ENCODE measurements at places on chromosomes 1 and 21.
A peak's percentile ranks its signal among the peaks of the same experiment; 100 is the strongest.

DNA sequence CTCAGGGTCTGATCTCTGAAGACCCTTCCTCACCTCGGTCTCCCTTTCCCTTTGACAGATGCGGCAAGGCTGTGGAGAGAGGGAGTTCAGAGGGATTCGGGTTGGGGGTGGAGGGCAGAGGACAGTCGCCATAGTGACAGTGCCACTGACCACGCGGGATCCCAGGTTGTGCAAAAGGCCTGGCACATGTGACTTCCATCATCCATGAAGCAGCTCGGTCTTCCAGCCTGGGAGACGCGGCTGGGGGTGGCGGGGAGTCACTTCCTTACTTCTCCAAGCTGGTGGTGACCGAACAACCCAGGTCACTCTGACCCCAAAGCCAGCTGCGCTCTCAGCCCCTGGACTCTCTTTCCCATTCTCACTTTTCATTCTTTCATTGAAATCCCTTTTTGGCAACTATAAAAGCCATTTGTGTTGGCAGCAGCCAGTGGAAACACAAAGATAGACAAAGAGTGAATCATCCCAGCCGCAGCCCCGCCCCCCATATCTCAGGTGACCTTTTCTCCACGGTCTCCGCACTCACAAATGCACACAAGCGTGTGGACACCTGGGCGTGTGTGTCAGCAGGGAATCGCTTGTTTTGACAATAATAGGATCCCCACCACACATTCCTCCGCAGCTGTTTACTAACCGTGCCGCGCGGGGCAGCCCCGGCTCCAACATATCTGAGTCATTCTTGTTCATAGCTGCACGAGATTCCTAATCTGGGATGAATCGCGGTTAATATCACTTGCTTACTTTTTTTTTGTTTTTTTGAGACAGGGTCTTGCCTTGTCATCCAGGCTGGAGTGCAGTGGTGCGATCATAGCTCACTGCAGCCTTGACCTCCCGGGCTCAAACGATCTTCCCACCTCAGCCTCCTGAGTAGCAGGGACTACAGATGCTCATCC, 68.3 kb downstream of the DHRS3 start:
- DNase-seq: peak; percentile 94

GRCh38 chr1:204891860-204892259, 21.2 kb downstream of the NFASC start:
- no peak for DNase-seq

- peak; percentile 7 for DNase-seq
These were observed 181.6 kb downstream of the KIF26B start for GRCh38 chr1:245336149-245336983.

DNA sequence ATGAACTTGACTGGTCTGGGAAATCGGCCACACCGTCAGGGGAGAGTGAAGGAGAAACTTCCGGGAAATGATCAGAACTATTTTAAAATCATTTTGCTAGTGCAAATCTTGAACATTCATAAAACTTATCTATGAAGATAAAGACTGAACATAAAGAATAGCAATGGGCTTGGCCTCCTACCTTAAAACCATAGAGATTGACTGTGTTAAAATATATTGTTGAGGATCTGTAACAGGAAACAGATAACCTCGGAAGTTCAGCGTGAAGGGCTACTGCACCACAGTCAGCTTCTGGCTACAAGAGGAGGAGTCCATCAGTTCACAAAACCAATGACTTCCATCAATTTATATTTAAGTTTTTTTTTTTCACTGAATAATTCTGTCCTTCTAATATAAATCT, 127.3 kb downstream of the RGS7 start:
- DNase-seq: no peak

- no peak for DNase-seq
These were observed 89.8 kb downstream of the MRPL37 start for GRCh38 chr1:54289712-54290233.

DNA sequence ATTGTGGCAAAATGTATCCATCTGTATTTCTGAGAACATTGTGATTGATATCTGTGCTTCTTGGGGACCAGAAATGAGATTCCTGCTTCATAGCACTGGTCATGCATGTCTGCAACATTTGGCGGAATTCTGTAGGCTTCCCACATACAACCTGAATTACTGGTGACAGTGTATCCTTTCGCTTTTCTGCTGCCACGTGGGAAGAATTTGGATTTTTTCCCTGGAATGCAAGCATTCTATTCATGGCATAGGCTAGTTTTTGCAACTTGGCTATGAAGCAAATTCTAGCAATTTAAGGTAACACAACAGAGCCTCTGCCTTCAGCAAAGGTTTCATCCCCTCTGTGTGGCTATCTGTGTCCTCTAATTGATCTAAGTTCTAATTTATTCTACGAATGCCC, 85.9 kb downstream of the BCAR3 start:
- DNase-seq: no peak

GRCh38 chr1:238226810-238227209, 336.1 kb upstream of the ZP4 start:
- DNase-seq: no peak

DNA sequence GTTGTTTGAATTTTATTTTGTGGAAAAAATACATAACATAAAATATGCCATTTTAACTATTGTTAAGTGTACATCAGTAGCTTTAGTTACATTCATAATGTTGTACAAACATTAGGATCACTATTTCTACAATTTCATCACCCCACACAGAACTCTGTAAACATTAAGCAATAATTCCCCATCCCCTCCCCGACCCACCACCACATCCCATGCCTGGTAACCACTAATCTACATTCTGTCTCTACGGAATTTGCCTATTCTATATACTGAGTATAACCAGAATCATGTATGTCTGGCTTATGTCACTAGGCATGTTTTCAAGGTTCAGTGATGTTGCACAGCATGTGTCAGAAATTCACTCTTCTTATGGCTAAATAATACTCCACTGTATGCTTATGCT, 47.7 kb downstream of the CDC42BPA start:
- DNase-seq: no peak

GRCh38 chr1:247172996-247173395, 1.2 kb upstream of the ZNF124 start:
- no peak for DNase-seq

DNA sequence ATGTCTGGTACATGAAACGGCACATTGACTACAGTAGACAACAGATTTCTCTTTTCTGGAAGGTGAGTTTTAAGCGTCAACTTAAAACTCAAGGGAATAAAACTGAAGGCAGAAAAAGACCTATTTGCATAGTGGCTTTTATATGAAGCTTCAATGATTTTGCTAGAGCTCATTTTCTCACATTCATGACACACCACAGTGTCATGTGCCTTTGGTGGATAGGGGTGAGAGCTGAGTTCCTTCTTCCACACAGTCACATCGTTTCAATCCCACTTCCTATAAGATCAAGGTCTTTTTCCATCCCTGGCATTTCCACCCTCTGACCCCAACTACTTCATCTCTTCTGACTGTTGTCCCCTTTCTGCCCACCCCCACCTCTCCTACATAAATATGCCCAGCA, 31.0 kb downstream of the IL12RB2 start:
- no peak for DNase-seq

GRCh38 chr21:26769613-26770188, 75.5 kb downstream of the ADAMTS1 start:
- no peak for DNase-seq

GRCh38 chr1:89100412-89100811, 25.5 kb downstream of the GBP2 start:
- no peak for DNase-seq

DNA sequence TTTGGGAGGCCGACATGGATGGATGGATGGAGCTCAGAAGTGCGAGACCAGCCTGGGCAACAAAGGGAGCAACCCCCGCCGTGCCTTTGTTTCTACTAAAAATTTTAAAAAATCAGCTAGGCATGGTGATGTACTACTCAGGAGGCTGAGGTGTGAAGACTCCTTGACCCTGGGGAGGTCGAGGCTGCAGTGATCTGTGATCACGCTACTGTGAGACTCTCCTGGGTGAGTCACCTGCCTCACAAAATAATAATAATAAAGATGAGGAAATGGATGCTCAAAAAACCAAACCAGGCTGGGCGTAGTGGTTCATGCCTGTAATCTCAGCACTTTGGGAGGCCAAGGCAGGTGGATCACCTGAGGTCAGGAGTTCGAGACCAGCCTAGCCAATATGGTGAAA, 19.2 kb downstream of the DSTYK start:
- no peak for DNase-seq

DNA sequence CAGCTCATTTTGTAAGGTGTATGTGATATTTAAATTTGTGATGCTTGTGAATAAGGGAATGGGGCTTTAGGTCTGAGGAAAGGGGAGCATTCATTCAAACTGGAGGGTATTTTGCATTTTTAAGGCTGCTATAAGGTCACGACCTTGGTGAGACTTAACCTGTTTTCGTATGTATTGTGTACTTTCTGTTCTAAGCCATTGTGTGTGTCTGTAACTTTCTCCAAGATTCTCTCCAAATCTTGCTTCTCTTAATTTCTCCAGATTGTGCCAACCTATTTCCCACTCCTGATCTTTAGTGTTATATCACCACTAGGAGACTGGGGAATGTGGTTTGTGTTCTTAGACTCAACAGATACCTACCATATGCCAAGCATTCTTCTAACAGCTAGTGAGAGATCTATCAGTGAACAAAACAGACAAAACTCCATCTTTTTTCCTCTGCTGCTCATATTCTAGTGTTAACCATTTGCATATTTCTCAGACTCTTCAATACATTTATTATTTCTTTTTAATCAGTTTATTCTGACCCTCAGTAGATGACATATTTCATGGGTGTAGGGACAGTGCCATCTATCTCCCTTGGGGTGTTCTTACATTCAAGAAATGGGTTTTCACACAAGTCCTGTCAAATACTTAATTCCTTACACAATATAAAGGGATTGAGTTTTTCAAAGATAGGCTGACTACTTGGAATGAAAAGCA, 27.5 kb downstream of the ATP1B1 start:
- no peak for DNase-seq

DNA sequence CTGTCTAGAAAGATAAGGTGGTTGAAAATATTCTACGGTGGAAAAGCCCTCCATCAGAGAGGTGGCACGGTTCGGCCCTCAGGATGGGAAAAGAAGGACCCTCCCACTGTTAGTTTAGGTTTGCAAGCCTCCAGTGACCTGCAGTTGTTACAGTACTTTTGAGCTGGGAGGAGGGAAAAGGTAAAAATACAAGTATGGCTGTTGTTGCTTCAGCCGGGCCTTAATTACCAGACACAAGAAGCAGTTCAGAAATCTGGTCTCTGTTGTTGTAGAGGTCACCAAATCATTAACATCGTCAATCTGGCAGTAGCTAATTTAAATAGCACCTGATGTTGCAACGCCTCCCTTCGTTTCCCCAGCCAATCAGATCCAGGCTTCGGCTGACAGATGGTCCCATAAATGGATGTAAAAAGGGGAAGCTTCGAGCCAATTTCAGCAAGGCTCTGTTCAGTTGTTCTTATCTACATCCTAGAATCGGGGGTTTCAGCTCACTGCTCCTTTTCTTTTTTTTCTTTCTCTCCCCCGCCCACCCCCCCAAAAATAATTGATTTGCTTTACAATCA, at the start of gene ELAVL4:
ELAVL4 (plus strand) TSS at position 424 of the 563 bp plus-strand sequence. CDS start 270 bp downstream, outside the sequence.
- DNase-seq: no peak

DNA sequence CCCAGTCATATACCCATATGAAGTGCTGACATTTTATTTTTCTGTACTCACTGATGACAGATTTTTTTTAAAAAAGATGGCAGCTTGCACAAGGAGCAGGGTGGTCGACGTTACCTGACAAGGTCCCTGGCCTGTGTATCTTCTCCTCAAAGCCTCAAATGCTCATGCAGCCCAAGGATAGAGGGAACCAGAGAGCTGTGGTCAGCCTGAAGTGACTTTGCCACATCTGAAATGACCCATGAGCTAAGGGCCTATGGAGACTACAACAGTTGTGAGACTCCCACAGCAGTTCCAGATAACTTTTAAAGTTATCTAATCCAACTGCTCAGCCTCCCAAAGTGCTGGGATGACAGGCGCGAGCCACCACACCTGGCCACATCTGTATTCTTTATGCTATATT, 131.1 kb downstream of the GLUL start:
- no peak for DNase-seq

DNA sequence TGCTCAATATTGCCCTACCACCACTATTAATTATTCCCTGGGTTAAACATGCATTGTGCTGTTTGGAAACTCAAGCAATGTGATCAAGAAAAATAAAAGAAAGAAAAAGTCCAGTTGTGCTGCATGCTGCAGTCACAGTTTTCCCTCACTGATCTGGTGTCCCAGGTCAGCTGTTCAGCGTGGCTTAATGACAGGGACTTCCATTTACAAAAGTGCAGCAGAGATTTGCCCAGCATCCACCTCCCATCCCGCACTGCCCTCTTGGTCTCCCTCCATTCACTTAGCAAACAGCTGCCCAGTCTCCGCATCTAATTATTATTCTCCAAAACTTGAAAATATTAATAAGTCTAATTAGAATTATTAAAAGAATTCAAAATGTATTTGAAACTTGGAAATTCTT, 2.0 kb upstream of the OR2T4 start:
- no peak for DNase-seq

GRCh38 chr21:41074396-41075184, 93.4 kb upstream of the BACE2 start:
- no peak for DNase-seq

DNA sequence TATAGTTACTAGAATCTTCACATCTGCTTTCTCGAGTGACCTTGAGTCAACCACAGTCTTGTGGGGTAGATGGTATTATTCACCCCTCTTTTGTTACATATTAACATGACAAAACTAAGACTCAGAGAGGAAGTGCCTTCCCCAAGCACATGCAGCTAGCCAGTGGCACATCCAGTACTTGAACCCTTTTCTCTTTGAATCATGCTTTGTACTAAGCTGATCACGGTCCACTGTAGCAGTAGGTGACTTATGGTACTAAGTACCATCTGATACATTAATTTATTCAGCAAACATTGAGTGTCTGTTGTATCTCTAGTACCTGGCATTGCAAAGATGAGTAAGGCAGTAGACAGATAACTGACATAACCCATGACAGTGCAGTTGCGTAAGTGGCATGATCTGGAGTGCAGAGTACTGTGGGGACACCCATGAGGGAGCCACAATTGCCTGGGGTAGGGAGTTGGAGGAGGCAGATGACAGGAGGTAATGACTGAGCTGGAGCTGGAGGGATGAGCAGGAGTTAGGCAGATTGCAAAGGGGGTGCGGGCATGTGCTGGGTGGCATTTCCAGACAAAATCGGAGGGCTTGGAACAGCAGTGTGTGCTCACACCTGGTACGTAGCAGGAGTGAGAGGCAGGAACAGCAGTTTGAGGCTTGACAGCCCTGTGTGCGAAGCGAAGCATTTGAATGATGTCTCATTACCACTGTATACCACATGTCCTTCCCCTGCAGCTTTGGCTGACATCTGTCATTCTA, 29.8 kb downstream of the UCK2 start:
- DNase-seq: no peak

GRCh38 chr1:46041974-46042373, 90.5 kb downstream of the PIK3R3 start:
- DNase-seq: no peak

GRCh38 chr1:25360596-25361581, 22.8 kb downstream of the TMEM50A start:
- no peak for DNase-seq

GRCh38 chr1:91924146-91924545, 25.1 kb upstream of the BRDT start:
- no peak for DNase-seq

- no peak for DNase-seq
These were observed 36.5 kb upstream of the TRAPPC10 start for GRCh38 chr21:43975469-43976098.

Data from PC-9 (cell line).